Erythroblast (primary cell): ENCODE measurements at places on chromosomes 12 and 14.

GRCh38 chr14:56088941-56089340, 29.3 kb upstream of the PELI2 start:
- DNase-seq: no peak

- no peak for DNase-seq
These were observed 21.2 kb upstream of the GARIN2 start for GRCh38 chr14:67168110-67168441.

- DNase-seq: no peak
These were observed 38.8 kb downstream of the DIO2 start for GRCh38 chr14:80172375-80173051.

DNA sequence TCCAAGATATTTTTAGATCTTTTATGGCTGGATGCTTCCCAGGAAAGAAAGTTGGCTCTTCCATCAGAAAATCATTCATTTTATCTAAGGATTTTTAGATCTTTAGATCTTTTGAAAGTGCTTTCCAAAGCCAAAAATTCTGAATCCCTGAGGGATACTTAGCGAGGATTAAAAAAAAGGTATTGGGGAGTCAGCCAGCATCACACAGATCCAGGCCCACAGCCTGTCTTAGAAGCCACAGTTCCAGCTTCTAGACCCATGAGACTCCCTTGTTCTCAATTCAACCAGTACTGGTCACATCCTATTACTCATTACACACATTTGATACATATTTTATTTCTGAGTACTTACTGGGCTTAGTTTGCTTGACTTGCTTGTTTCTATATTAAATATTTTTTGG, 49.9 kb downstream of the TSPAN8 start:
- no peak for DNase-seq

GRCh38 chr12:121802485-121802842, 1.3 kb upstream of the SETD1B start:
- no peak for DNase-seq

- DNase-seq: no peak
These were observed 579 bp upstream of the CLMN start for GRCh38 chr14:95320078-95320895.

DNA sequence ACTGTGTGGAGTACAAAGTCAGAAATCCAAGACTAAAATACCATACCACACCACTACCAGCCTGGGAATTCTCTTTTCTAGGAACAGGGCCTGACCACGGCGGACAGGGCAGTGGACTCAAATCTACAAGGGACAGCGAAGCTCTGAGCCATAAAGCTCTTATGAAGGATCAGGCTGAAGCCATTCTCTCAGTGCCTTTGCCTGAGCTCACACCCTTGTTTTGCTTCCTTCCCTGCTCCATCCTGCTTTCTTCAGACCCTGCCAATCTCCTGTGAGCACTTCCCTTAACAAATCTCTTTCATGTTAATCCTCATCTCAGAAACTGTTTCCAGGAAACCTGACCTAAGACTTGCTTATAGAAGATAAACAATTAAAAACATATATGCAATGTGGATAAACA, 398.5 kb downstream of the MDGA2 start:
- DNase-seq: no peak

GRCh38 chr14:43790681-43791080, 716.4 kb downstream of the FSCB start:
- no peak for DNase-seq

- DNase-seq: no peak
These were observed 67.0 kb upstream of the SAV1 start for GRCh38 chr14:50734950-50735695.

DNA sequence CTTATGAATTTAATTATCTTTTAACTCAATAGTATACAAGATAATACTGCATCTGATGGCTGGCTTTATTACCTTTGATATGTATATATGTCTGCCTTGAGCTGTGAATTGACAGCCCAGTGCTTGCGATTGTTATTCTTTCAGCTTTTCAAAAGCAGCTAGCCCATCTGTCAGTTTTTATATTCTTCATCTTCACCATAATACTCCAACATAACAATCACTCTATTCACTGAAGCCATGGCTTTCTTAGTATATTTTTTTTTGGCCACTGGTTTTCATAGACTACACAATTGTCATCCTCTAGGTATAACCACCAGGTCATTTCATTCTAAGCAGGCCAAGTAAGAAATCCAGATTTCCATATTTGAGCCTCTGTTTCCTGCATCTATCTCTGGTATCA, 1026.1 kb downstream of the FSCB start:
- DNase-seq: no peak

- DNase-seq: peak; percentile 35
These were observed 81.9 kb upstream of the USP44 start for GRCh38 chr12:95633049-95633731.

DNA sequence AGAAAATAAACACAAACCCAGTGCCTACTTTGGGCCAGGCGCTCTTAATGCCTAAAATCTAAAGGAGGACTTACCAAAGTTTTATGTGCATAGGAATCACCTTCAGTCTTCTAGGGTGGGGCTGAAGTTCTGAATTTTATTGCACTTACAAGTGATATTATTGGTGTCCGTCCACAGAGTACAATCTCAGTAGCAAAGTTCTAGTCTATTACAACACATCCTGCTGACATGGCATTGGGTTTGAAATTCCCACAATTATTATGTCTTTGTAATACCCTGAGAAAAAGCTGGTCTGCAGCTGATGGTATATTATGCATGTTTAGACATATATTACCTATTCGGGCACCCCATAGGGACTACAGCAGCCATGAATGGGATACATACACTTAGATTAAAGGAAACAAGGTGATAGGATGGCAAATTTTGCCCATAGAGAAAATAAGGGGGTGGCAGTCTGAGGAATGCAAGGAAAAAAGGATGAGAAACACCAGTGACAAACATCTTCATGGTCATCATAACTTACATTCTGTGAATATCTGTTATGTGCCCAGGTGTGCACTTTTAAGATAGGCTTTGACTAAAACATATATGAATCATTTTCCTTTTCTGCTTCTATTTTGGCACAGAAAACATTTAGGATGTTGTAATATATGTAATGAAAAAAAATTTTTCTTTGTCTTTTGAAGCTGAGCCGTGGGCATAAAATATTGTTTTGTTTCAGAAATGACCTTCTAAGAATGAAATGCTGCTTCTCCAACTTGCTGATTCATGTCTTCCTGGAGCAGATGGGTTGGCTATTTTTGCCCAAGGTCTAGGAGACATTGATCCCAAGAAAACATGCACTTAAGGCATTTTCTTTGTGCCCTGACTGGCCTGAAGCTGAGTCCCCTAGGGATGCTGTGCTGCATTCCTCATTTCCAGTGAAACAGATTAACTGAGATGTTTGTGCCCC, 27.2 kb upstream of the ALG10 start:
- DNase-seq: no peak

- DNase-seq: no peak
These were observed 301.2 kb downstream of the DIO2 start for GRCh38 chr14:79910086-79910485.

DNA sequence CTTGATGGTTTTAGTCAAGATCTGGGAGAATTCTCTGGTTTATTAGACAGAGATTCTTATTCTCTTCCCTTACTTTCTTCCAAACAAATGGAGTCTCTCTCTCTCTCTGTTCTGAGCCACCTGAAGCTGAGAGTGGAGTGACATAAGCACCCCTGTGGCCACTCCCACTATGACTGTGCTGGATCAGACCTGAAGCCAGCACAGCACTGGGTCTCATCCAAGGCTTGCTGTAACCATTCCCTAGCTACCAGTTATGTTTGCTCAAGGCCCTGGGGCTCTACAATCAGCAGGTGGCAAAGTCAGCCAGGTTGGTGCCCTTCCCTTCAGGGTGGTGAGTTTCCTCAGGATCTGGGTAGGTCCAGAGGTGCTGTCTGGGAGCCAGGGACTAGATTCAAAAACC, 568.5 kb downstream of the AACS start:
- peak; percentile 1 for DNase-seq

- peak; percentile 28 for DNase-seq
These were observed 8.0 kb downstream of the SCNN1A start for GRCh38 chr12:6367065-6367968.

DNA sequence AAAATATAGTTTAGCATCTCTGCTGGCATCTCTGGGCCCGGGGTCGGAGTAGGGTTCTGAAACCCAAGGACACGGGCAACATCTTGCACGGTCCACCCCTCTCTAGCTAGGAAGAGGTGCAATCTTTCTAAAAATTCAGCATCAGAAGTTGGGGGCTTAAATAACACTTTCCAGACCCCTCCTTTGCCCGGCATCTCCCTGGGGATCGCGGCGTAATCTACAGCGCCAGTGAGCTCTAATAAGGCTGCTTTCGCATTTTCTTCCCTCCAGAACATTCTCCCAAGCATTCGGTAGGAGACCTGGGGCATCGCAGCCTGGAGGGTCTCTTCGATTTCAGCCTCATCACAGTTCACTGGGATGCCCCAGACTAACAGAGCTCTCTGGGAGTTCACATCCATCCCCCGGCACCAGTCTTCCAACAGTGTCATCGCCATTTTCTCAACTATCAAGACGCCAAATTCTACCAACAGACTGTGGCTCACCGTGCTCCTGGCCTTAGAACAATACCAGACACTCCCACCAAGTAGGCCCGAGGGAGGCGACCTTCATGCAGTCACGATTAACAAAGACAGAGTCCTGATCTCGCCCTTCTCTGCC, 880 bp downstream of the PNMA1 start:
- DNase-seq: no peak

DNA sequence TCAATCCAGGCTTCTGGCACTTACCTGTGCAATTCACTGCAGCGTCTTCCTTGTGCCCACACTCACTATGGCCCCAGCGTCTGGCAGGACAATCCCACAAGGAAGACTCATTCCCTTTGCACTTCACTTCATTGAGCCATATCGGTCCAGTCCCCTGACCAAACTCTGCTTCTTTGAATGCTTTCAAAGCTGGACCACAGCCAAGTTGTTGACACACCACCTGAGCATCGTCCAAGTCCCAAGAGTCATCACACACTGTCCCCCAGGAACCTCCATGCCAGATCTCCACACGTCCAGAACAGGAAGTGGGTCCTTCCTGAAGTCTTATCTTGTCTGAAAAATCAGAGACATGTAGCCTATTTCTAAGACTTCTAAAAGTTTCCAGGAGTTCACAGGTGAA, 20.2 kb downstream of the CD163 start:
- no peak for DNase-seq

- peak; percentile 87 for DNase-seq
These were observed 1.8 kb upstream of the RHOF start for GRCh38 chr12:121795034-121795968.

DNA sequence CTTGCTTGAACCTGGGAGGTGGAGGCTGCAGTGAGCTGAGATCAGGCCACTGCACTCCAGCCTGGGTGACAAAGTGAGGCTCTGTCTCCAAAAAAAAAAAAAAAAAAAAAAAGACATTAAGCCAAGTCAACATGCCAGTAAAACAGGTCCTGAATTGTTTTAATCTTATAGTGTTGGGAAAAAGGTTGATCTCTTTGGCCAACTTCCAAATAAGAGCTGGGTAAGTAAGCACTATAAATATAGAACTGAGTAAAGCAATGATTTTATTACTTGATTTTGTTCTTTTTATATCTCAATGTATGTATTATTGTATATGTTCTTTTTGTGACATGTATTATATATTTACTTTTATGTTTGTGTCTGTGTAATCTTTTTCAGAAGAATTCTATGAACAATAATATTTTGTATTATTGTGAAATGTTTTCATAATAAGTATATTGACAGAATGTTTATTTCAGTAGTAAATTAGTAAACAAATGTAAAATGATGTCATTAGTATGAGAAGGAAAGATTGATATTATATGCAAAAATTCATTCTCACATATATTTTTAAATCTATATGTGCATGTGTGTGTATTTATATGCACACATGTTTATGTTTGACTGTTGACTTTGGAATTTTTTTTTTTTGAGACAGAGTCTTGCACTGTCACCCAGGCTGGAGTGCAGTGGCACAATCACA, 9.6 kb upstream of the AKAP6 start:
- no peak for DNase-seq

GRCh38 chr14:103721334-103722120, 5.9 kb downstream of the ZFYVE21 start:
- no peak for DNase-seq

DNA sequence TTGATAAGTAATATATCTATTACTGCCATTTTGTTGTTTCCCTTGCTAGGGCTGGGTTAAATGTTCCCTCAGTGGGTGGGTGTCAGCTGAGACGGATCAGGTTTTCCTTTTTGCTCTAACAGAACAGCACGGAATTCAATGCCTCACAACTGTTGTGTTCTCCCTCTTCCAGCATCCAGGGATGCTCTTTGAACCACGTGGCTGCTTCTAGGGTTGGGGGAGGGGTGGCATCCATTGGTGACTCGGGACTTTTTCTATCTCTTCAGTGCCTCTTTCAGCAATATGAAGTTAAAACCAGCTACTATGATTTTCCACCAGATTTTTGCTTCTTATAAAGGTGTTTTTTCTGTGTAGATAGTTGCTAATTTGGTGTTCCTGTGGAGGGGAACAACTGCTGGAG, 884.9 kb upstream of the FOXG1 start:
- no peak for DNase-seq

GRCh38 chr14:78608998-78609787, 439.0 kb downstream of the NRXN3 start:
- no peak for DNase-seq

DNA sequence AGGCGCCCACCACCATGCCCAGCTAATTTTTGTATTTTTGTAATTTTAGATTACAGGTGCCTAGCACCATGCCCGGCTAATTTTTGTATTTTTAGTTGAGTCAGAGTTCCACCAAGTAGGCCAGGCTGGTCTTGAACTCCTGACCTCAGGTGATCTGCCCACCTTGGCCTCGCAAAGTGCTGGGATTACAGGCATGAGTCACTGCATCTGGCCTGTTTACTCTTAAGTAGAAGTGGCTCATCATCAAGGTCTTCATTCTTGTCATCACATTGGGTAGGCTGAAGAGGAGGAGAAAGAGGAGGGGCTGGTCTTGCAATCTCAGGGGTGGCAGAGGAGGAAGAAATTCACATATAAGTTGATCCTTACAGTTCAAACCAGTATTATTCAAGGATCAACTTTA, 152.4 kb upstream of the ATP2B1 start:
- no peak for DNase-seq

DNA sequence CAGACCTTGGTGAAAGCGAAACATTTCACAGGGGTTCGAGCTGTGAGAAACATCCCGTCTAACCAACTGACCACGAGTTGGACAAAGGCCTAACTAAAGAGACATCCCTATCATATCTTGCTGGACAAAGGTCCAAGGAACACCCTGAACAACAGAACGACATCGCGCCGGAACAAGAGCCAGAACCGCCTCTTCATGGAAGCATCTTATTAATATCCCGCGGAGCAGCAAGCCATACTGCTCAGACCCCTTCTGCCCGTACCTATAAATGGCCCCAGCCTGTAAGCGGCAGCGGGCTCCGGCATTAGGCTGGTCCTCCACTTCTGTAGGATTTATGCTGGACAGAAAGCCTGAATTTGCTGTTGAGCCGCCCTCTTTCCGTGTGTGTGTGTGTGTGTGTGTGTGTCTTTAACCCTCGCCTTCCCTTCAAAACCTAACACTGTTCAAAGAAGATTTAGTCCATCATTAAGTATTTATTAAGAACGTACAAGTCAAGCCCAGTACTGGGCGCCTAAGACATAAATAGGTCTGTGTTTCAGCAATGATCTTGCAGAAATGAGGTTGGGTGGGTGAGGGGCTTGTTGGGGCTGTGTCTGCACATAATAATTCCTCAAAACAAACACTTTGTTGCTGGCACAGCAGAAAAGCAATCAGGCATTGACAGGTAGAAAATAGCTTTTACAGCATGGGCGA, 1.9 kb downstream of the SLC6A15 start:
- DNase-seq: no peak

- DNase-seq: no peak
These were observed 630 bp downstream of the NELL2 start for GRCh38 chr12:44875417-44875953.
